ENCODE measurements at places on chromosomes 12 and 14.

DNA sequence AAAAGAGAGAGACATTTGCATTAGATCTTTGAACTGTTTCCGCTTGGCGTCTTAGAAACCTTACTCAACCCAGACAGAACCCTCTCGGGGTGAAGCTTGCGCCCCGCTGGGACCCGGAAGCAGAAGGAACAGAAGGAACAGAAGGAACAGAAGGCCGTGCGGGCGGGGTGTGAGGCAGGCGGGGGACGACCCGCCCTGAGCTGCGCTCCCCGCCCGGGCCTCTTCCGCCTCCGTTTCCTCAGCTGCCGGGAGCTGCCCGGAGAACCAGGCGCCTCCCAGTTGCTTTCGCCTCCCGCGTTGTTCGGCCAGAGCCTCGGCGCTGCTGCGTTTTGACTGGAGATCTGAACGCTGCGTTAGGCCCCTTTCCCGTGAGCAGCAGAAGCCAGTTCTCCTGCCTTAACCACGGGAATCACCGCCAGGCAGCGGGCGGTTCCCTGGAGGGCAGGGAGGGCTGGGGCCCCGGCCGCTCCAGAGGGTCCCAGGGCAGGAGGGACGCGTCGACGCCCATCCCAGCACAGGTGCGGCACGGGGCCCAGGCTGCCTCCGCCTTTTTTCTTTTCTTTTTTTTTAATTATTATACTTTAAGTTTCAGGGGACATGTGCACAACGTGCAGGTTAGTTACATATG is 19.3 kb upstream of the MMP17 start:
- no peak for DNase-seq

DNA sequence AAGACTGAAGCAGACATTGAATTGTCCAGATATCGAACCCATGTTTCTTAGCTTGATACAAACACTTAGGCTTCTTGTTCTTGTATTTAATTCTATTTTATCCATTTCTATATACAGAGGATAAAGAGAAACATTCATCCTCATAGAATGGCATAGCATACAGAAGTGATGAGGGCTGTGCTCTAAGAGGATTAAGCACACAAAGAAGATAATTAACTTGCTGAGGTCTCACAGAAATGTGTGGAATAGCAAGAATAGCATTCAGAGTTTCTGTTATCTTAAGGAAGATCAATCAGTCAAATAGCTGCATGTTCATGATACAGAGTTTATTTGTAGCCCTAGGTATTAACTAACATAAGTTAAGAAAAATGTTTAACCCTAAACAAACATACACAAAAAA is 27.3 kb upstream of the STRAP start:
- no peak for DNase-seq

DNA sequence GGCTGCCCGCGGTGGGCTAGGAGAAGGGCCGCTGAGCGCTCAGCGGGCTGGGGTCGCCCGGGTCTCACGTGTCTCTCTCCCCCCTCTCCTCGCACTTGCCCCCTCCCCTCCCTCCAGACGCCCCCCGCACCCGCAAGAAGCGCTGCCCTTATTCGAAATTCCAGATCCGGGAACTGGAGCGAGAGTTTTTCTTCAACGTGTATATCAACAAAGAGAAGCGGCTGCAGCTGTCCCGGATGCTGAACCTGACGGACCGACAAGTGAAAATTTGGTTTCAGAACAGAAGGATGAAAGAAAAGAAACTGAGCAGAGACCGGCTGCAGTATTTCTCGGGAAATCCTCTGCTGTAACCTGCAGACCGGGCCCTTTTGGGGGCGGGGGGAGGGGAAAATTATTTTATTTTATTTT is 314 bp upstream of the HOTAIR start:
- no peak for DNase-seq

GRCh38 chr14:61733972-61734371 is 28.2 kb upstream of the SNAPC1 start:
- DNase-seq: no peak

DNA sequence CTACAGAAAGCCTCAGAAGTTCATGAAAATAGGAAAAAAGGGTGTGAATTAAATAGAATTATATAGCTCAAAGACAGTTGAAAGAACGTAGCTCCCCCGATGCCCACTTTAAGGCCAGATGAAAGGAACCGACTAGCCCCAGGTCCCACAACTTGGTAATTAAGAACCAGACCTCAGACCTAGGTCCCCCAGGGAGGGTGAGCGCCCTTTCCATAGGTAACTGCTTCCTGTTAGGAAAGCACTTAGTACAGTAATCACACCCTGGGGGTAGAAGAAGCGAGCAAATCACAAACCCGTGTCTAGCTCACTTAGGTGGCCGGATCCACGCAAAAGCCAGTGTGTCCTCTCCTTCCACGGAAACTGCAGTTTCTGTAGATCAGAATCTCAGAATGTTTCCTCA is 77.1 kb downstream of the PLXNC1 start:
- no peak for DNase-seq

DNA sequence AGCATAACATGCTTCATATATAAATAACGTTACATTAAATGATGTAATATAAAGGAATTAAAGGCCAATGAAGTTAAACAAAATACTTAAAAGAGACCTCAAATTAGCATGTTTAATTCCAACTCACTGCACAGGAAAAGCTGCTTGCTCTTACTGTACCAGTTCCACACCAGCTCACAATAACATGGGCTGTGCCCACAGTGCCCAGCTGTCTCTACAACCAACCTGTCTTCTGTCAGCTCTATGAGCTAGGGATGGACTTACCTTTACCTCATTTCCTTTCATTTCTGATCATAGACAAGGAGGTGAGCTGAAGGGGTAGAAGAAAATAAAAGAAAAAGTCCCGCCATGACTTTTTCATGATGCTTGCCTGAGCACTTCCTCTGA is 64.8 kb downstream of the NKX2-1 start:
- peak; percentile 32 for DNase-seq

GRCh38 chr12:80086025-80086424 is 13.3 kb upstream of the OTOGL start:
- DNase-seq: no peak

DNA sequence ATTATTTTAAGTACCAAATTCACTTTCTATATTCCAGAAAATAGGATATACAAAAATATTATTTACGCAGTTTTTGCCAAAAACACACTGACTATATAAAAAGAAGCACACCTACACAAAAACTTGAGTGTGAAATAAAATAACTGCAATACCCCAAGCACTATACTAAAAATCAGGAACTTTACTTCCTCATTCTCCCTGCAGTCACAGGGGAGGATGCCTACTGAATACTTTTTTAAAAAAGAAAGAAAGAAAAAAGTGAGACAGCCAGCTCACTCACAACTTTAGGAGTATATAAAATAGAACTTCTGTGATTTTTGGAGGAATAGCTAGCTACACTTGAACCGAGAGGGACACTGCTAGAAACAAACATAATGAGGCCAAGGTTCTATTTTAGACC is 12.2 kb downstream of the RPS6KA5 start:
- DNase-seq: no peak

GRCh38 chr12:102479099-102479885 is 1.1 kb downstream of the IGF1 start:
- peak; percentile 21 for DNase-seq

DNA sequence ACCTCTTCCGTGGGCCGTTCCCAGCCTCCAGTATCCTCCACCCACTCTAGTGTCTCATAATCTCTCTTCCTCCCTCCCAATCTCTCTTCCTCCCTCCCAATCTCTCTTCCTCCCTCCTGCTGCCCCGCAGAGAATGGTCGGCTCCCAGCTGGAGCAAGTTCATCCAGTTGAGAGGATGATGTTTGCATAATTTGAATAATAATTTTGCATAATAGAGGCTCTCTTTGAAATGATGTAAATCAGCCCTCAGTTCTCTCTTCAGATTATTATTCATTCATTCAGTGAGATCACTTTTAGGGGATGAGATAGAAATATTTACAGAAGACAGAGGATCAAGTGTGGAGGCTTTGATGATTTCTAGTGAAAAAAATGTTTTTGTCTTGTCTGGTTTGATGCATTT is 125.0 kb downstream of the PTPN11 start:
- no peak for DNase-seq

GRCh38 chr14:61296719-61297502 is 15.8 kb upstream of the TMEM30B start:
- no peak for DNase-seq

DNA sequence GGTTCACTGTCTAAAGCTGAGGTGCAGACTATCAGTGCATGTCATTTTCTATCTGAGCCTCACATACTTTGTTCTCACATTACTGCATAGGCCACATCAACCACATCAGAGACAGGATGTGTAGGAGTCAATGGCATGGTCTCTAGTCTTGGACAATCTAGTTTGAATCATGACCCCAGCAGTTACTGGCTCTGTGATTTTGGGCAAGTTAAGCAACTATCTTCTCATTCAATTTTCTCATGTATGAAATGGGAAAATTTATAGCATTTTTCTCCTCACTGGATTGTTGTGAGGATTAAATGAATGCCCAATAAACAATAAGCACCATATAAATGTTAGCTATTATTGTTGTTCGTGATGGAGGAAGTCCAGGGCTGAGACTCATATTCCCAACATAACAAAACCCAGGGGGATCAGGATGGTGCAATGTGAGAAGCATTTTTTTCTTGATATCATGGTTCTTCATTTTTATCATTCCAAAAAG is 432.6 kb downstream of the LRIG3 start:
- DNase-seq: no peak

DNA sequence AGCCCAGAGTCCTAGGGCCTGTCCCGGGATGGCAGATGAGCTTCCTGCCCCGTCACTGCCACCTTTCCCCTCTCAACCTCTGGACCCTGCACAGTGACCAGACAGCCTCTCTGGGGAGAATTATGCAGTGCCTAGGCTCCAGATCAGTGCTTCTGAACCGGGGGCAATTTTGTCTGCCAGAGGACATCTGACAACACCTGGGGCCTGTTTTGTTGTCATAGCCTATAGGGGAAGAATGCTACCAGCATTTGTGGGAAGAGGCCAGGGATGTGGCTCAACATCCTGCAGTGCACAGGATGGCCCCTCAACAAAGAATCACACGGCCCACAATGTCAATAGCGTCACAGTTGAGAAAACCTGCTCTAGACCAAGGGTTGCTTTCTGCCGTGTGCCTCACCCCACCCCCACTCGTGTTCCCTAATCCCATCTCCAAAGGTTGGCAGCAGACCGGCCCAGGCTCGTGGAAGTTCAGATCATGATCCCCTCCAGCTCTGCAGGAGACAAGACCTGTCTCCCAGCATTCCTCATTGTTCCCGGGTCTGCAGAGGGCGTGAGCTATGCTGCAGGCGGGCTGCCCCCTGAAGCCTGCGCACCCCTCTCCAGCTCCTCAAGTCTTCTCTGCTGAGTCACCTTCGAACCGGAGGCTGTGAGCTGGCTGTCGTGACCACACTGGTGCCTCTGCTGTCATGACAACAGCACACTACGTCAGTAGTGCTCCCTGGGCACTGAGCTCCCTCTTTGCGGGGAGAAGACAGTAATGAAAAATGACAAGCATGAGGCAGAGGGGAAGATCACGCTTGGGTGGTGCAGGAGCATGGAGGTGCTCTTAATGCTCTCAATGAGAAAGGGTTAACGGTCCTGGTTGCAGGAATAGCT is 2.0 kb upstream of the GAPDH start:
- peak; percentile 32 for DNase-seq

DNA sequence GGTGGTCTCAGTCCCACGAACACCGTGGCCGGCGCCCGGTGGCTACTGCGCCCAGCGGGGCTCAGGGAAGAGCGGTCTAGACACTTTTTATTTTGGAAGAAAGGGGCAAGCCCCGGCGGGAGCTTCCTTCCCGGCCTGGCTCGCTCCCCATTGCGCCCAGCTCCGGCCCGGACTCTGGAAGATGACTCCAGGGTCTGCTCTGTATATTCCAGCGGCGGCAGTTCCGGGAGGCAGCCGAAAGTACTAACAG is 225.1 kb upstream of the CRY1 start:
- DNase-seq: no peak

DNA sequence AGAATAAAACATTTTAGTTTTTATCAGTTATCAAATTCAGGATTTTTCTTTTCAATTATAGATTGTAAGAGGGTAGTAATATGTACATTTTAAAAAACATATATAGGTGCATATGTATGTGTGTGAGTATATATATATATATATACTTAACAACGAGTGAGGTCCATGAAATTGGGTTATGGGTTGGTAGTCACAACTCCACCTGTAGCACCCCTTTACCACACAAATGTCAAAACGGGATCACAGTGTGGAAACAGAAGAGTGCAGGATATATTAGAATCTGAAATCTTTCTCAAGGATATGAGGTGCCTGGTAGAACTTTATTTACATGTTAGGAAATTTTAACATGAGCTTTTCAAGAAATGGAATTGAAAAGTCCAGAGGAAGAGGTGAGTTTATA is 31.3 kb downstream of the MIA2 start:
- DNase-seq: peak; percentile 23

DNA sequence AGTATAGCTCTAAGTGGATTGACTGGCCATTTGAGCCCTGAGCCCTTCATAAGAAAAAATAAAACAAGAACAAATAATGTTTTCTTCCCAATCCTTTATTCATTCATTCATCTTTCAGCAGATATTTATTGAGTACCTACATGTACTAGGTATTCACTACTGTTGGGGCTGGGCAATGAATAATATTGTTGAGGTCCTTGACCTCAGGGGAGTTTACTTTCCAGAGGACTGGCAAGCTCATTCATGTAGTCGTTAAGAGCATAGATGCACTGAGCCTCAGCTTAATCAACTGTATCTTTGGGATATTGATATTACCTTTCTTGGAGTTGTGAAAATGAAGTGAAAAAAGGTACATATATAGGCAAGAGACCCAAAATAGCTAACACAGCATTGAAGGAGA is 7.6 kb downstream of the CFAP54 start:
- DNase-seq: no peak

GRCh38 chr14:37406095-37406494 is 189.0 kb downstream of the FOXA1 start:
- DNase-seq: no peak
